Activated naive CD8-positive, alpha-beta T cell treated with anti-CD3 and anti-CD28 coated beads for 36 hours (primary cell): ENCODE measurements at places on chromosomes 6 and 20.

GRCh38 chr20:47951521-47951971, 166.3 kb upstream of the SULF2 start:
- DNase-seq, result no peak
- no peaks in the 10 kb centered on the region for H3K36me3 ChIP-seq
- no peak overlapping the region for H3K4me3 ChIP-seq
- peaks cover 3% of the 10 kb centered on the region for H3K27me3 ChIP-seq
- no peak overlapping the region for H3K27ac ChIP-seq

DNA sequence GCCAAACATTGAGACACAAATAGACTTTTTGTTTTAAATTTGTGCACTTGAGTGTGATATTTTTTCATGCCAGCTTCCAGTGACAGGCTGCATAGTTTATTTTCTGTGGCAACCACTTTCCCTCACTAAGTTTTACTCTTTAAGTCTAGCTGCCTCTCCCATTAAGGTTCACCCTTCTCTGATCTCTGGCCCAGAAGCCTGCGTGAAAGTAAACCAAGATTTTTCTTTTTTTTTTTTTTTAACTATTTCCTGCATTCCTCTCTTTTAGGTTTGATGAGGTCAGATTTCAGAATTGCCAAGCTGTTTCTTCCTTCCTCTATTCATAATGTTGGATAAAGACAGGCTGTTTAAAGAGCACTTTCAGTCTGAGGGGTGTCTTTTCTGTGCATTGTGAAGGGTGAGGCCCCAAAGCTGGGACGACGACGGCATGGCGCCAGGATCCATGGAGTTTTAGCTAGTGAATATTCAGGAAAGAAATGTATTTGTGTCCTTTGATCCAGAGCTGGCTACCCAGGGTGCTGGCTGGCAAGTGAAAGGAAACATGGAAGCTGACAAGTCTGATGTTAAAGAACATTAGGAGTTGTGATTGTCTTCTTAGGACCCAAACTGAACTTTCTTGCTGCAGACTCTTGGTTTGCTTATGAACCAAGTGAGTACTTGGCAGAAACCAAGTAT, 50.7 kb downstream of the DOK5 start:
- DNase-seq, result no peak
- H3K36me3 ChIP-seq, result no peaks in the 10 kb centered on the region
- H3K27ac ChIP-seq, result no peak overlapping the region
- H3K4me1 ChIP-seq, result no peaks in the 10 kb centered on the region

GRCh38 chr20:26163890-26164289, 467.2 kb upstream of the ZNF337 start:
- H3K36me3 ChIP-seq, result no peaks in the 10 kb centered on the region
- DNase-seq, result no peak
- H3K27me3 ChIP-seq, result no peaks in the 10 kb centered on the region
- H3K4me3 ChIP-seq, result no peak overlapping the region

GRCh38 chr6:149366267-149366921, 33.7 kb upstream of the SUMO4 start:
- H3K4me3 ChIP-seq, result no peak overlapping the region
- H3K36me3 ChIP-seq, result peaks cover 39% of the 10 kb centered on the region
- DNase-seq, result no peak
- no peak overlapping the region for H3K27ac ChIP-seq
- peaks cover 50% of the 10 kb centered on the region for H3K4me1 ChIP-seq
- H3K27me3 ChIP-seq, result no peaks in the 10 kb centered on the region

GRCh38 chr6:79971193-79971592, 23.8 kb upstream of the ELOVL4 start:
- H3K27me3 ChIP-seq, result no peaks in the 10 kb centered on the region
- H3K4me3 ChIP-seq, result no peak overlapping the region
- no peak for DNase-seq
- H3K36me3 ChIP-seq, result peaks cover 5% of the 10 kb centered on the region

DNA sequence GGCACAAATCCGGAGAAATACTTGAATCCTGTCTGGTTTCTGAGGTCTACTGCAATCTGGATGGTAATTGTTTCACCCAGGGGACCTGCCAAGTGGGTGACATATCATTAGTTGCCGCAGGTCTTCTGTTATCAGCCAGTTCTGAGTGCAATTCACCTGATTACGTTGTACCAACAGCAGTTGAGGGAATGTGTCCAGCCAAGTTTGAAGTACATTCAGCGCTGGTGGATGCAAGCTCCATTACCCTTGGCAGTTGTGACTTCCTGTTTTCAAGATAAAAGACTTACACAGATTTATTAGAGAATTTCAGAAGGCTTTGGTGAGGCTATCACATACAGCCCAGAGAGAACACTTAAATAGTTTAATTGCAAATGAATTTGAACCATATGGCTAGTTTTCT, 42.8 kb downstream of the FNDC1 start:
- no peaks in the 10 kb centered on the region for H3K4me1 ChIP-seq
- H3K27ac ChIP-seq, result no peak overlapping the region
- H3K36me3 ChIP-seq, result no peaks in the 10 kb centered on the region
- no peak for DNase-seq

- no peak for DNase-seq
- H3K27ac ChIP-seq, result no peak overlapping the region
- H3K4me1 ChIP-seq, result peaks cover 7% of the 10 kb centered on the region
- H3K27me3 ChIP-seq, result peaks cover 4% of the 10 kb centered on the region
- H3K36me3 ChIP-seq, result no peaks in the 10 kb centered on the region
- no peak overlapping the region for H3K4me3 ChIP-seq
Observed at GRCh38 chr6:44649365-44650025, 262.0 kb downstream of the CDC5L start.
